ENCODE measurements at places on chromosomes 1 and 21.
A peak's percentile ranks its signal among the peaks of the same experiment; 100 is the strongest.

DNA sequence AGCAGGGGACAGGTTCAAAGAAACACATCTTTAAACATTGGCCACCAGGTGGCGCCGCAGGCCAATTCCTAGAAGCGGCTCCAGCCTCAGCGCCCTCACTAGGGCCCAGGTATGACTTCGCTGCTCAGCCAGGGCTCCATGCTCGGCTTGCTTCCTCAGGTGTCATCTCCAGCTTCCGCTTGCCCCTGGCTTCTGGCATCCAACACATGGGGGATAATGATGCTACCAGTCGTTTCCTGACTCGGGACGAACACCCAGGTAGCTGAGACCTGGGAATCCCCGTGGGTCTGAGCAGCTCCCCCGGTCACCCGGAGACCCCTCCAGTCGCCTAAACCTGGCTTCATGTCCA, 8.5 kb upstream of the MEX3A start:
- DNase-seq = peak; percentile 91

DNA sequence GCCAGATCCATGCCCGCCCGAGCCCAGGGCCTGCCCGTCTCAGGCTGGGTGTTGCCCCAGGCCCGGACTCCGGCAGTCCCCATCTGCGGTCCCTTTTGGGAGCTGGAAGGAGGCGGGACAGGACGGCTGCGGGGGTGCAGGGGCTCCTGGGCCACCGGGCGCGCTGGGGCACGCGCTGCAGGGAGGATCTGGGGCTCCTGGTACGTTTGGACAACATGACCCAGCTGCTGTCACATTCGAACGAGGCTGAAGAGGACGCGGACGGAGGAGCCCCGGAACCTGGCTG, 6.6 kb upstream of the CALML6 start:
- DNase-seq = no peak

- DNase-seq = no peak
Measured at GRCh38 chr21:21147374-21147745, 149.2 kb downstream of the NCAM2 start.

- DNase-seq = no peak
Measured at GRCh38 chr1:50423670-50424000, 392 bp upstream of the DMRTA2 start.

GRCh38 chr1:2248854-2249558, 20.9 kb downstream of the SKI start:
- DNase-seq = no peak

Data from activated T-cell treated with anti-CD3 and anti-CD28 coated beads, Interleukin-2, amount 50 U/mL, for 24 hours (primary cell).